ENCODE measurements at places on chromosomes 7 and 10.

GRCh38 chr10:77507291-77507880 is 130.2 kb downstream of the KCNMA1 start:
- DNase-seq = no peak

- no peak for DNase-seq
Observed at GRCh38 chr7:34128762-34129161, 223.4 kb downstream of the BMPER start.

DNA sequence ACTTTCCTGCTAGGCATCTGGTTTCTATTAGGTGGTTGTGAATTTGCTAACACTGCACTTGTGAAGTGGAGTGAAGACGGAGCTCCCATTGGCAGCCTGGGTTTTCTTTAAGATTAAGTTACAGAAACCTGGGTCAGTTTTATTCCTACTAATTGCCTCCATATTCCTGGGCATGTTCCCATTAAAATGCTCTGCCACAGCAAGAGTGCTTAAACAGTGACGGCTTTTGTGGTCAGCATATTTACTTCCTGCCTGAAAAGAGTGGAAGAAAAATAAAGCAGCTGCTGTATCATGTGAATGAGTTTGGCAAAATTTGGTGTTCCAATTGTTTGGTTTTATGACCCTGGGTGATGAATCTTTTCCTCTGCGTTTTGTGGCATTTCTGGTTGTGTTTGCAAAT is 96.9 kb upstream of the PLXDC2 start:
- no peak for DNase-seq

- DNase-seq = no peak
Observed at GRCh38 chr10:131751827-131752775, 148.7 kb upstream of the PPP2R2D start.

DNA sequence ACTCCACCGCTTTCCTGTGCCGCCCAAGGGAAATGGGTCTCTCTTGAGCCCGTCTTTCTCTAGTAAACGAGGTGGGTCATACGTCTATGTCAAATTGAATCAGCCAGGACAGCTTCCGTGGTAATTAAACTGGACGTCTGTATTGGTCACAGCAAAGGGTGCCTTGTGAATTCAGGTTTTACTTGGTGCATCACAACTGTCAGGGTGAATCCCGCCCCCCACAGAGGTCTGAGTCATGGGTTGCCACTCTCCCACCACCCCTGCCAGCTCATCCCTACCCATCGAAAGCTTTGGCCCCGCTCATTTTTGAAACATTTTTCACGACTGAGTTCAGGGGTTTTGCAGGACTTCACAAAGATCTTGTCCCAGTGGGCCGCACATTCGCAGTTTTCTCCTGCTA is 8.0 kb upstream of the SP8 start:
- no peak for DNase-seq

DNA sequence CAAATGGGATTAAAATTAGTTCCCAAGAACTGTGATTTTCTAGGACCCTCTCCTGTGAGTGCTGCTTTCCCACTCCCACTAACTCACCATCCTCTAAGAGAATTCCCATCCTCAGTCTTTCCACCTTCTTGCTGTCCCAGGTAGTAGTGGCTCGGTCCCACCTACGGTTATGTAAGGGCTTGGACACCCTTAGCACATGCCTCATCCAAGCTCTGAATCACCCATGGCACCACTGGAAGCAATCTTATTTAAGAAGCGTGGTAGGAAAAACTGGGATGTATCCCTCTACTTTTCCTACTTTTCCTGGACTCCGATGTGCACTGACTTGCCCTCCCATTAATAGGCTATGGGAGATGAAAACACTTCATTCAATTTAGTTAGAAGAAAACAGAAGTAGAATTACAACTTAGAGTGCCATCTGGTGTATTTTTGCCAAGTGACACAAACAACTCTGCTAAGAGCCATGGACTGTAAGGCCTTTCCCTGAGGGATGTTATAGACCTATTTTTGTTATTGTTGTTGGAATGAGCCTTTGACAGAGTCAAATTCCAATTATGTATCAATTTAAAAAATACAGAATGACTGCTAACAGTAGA is 13.7 kb upstream of the ANKRD22 start:
- DNase-seq = no peak

DNA sequence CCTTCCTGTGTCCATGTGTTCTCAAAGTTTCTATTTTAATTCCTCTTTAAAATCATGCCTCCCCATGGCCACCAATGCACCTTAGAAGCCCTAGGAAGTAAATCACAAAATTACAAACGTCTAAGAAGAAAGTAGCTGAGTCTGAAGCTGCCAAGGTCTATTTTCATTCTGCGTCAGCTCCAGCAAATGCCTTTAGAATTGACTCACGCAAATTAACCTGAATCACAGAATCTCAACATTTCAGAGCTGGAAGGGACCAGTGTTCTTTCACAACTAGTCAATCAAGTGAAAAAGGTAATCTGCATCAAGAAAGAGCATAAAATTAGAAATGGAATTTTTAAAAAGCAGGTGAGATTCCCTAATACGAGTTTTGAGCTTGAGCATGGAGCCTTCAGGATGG is 1017.6 kb downstream of the SORCS3 start:
- no peak for DNase-seq

- DNase-seq = no peak
Observed at GRCh38 chr10:21732067-21732772, 198.2 kb downstream of the MLLT10 start.

- DNase-seq = no peak
Observed at GRCh38 chr7:29555061-29555460, 8.6 kb upstream of the PRR15 start.

- no peak for DNase-seq
Observed at GRCh38 chr7:26620352-26620751, 244.0 kb downstream of the SKAP2 start.

DNA sequence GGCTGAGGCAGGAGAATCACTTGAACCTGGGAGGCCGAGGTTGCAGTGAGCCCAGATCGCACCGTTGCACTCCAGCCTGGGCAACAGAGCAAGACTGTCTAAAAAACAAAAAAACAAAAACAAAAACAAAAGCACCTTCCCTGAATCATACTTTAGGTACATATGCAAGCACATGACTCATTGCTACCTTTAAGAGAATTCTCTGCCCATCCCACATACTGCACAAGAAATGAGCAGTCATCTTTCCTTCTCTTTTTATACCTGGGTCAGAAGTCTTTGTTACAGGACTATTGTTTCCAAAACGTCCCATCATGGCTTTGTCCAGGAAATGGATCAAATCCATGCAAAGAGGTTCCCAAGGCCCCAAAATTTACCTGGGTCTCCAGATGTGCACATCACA is 21.5 kb upstream of the AKR1B10 start:
- no peak for DNase-seq

DNA sequence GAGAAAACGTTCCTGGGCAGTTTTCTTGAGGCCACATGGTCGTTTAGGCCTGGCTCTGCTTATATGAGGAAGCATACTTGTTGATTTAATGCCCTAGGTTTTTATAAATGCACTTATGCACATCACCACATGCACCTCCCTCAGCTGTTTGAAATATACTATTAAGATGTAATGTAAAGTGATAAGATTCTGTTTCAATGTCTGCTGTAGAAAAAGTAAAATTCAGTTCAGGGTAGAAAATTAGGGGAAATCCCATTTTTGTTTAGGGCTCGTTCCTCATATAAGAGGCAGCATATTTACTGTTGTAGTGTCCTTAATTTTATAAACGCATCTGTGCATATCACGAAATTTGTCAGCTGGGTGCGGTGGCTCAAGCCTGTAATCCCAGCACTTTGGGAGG is 7.8 kb upstream of the CAMK1D start:
- DNase-seq = no peak

DNA sequence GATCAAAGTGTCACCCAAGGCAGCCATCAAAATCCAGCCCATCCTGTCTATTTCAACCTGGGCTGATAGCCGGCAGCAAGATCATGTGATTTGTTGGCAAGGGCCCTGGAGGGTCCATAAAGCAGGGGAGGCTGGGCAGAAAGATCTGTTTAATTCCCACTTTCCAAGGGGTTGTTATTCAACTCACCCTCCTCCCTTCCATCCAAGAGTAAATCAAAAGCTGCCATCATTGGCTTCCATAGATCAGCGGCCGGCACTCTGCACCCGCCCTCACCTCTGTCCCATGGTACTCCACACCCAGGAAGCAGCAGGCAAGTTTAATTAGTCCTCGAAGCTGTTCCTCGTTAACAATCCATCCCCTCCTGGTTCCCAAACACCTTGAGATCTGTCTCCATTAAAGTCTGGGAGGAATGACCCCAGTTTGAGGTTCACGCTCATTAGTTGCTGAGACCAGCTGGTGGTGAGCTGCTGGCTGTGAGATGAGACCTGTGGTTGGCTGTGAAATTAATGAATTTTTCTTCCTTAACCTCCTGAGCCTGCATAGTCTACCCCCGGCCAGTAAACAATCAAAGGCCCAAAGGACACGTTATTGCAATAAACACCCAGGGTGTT is 120.6 kb upstream of the CHST15 start:
- DNase-seq = no peak

DNA sequence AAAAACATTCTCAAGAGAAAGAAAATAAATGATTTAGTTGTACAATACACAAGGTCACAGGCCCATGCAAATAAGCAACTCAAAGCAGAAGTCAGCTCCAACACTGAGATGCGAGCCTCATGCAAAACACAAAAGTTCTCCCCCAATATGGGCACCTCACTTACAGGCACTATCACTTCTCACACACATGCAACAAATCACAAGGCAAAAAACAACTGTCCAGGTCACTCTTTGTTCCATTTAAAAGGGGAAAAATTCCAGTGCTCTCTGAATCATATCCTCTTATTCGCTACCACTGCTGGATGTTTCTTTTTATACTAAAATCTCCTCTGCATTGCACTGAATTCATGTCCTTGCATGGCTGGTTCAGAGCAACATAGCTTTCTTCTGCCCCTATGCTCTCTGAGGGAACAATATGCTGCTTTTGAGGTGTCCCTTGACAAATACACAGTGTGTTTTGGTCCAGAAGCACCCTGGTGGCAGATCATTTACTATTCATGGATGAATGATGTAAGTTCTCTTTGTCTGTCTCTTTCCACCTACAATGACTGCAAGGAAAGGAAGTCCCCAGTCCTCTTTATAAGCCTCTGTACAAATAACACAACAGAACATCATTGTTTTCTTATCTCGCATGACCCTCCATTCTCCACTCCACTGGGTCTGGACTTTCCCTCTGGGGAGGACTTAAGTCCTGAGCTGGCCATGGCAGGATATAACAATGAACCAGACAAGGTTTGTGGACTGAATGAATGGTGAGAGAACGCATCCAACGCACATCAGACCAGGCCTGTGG is 85.4 kb upstream of the GSDME start:
- DNase-seq = no peak

DNA sequence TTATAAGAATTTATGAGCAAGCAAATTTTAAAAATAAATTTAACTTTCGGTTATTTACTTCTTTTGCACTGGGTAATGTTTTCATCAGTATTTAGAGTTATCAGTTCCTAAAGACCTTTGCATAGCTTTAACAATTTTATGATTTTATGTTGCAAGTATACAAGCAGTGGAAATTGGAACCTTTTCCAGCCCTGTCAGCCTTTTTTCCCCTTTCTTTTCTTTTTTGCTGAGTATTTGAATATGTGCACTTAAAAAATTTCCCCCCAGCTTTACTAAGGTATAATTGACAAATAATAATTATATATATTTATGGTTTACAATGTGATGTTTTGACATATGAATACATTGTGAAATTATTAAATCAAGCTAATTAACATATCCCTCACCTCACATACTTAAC is 62.6 kb downstream of the MKLN1 start:
- DNase-seq = no peak

DNA sequence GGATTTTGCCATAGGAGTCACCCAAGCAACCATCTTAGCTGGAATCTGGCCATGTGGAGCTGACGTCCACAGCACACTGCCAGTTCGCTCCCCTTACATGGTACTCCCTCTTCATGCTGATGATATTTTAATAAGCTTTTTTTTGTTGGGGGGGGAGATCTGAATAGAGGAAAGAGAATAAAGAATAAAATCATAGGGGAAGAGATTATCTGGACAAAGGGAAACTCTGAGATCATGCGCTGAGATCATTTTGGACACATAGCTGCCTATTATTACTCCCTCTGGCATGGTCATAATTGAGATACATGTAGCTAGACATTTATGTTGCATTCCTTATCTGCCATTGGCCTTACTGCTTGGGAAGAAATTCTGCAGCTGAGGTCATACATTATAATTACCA is 282.7 kb downstream of the HTR7 start:
- no peak for DNase-seq

- DNase-seq = no peak
Observed at GRCh38 chr7:129764247-129765084, 152.9 kb downstream of the NRF1 start.

DNA sequence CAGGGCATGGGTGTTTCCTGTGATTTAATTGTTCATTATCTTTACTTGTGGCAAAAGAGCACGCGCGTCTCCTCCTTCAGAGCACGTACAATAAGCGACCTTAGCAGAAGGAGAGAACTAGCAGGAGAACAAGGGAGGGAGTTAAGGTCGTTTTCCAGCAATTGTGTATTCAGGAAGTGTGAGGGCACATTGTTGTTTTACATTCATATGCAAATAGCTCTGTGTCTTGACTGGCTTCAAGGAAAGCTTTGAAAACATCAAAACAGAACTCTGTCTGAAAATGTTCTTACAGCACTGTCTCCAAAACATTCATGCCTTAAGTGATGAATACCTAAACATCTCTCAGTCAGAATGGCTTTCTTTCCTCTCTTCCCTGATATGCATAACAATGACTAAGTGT is 499.1 kb downstream of the ACTR3B start:
- DNase-seq = no peak

GRCh38 chr7:151566897-151567320 is 47.2 kb upstream of the RHEB start:
- no peak for DNase-seq

DNA sequence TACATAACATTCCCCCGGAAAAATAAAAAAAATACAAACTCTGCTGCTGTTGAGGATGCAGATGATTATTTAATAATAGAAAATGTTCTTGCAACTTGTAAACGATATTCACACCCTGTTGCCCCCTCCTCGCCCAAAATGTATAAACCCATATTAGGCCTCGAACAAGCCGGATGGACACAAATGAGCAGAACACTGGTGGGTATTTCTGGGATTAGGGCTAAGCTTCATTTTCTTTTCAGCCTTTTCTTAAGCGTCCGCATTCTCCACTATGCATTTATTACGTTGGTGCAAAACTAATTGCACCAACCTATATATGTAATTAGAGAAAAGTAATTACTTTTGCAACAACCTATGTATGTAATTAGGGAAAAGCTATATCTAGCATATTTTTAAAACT is 349 bp upstream of the GNG11 start:
- DNase-seq = no peak
